Lung microvascular endothelial cell (primary cell): ENCODE measurements at places on chromosomes 11 and 22. TPM values are rescaled to one million over a fixed set of nuclear protein-coding genes. Genes with fewer than 3 reads are reported as not detected.

GRCh38 chr11:66685276-66686099 lies 7.8 kb upstream of the RBM4B start:
- DNase-seq = no peak

DNA sequence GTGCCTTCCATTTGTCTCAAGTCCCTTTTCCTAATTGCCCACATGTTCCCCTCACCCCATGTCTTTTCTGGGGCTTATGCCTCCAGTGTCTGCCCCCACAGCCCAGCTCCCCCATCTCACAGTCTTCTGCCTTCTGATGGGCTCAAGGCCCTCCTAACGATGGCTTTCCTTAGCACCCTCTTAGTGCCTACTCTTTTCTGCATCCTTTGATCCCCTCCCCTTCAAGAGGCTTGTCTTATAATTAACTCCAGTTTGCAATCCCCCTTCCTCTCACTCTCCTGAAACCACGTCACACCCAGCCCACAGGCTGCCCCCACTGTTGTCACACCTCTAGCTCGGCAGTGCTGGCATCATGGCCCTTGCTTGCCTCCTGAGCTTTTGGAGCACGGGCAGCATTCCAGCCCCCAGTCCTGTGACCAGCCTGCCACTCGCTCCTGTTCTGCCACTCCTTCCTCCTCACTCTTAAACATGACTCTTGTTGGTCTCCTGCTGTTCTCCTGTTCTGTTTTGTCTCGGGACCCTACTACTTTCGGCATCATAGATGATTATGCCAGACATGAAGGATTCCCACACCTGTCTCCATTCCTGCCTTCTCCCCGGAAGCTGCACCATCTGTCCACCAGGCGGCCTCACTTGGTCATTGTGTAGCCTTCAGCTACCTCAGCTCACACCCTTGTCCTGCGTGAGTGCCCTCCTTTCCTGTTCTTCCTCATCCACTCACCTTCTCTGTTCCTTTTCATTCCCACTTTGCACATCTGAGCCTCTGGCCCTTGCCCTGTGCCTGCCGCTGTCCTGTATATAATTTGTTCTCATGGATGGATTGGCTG lies 26.1 kb downstream of the UBE2L3 start:
- DNase-seq = peak; percentile 20

FGF19 gene
- total RNA-seq = not detected in 2 replicates

MYO7A gene
- 4.6 and 4.8 TPM in 2 replicates for total RNA-seq

DNA sequence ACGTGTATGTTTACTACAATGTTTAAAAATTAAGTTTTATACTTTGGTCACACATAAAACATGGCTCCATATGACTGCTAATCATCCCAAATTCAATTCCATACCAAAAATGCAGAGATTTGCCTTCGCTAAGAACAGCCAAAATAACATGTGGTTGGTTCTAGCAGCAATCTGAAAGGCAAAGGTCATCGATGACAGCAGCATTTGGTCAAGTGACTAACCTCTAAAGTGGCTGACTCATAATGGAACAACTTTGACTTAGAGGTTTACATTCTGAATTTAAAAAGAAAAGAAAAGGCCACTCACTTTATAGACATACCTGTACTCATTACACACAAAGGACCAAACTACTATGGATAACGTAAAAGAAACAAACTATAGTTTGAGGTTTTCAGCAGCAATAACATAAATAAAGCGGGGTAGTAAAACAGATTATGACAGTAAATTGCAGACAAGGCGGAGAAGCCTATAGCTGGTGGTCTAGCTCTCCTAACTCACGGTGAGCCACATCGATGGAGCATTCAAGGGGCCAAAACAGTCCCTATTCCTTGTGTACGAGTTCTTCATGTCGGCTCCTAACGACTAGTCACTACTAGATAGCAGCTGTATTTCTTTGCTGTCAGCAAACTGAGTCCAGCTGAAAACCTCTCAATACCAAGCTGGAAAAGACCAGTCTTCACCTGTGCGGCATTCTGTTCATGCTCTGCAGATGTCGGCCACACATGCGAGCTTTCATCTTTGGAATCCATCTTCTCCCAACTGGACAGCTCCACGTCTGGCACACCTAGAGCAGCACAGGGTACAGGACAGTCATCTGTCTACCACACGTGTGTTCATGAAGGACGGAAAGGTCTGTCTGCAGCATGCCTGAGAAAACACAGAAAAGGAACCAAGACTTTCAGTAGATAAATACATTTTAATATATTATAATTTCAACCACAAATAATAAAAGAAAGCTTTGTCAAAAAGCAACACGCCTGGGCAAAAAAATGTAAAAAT lies 42.1 kb downstream of the PRDM10 start:
- DNase-seq = peak; percentile 81

KBTBD3 gene
- 2.6 and 4.4 TPM in 2 replicates for total RNA-seq

ARHGEF17 gene
- total RNA-seq = 28.0 and 30.7 TPM in 2 replicates

- peak; percentile 56 for DNase-seq
Observed at GRCh38 chr11:126336138-126336541, 19.3 kb upstream of the ST3GAL4 start.

- DNase-seq = no peak
Observed at GRCh38 chr11:66530927-66531709, 14.7 kb downstream of the ZDHHC24 start.

DGCR6 gene
- 0.60 and 2.4 TPM in 2 replicates for total RNA-seq

DNA sequence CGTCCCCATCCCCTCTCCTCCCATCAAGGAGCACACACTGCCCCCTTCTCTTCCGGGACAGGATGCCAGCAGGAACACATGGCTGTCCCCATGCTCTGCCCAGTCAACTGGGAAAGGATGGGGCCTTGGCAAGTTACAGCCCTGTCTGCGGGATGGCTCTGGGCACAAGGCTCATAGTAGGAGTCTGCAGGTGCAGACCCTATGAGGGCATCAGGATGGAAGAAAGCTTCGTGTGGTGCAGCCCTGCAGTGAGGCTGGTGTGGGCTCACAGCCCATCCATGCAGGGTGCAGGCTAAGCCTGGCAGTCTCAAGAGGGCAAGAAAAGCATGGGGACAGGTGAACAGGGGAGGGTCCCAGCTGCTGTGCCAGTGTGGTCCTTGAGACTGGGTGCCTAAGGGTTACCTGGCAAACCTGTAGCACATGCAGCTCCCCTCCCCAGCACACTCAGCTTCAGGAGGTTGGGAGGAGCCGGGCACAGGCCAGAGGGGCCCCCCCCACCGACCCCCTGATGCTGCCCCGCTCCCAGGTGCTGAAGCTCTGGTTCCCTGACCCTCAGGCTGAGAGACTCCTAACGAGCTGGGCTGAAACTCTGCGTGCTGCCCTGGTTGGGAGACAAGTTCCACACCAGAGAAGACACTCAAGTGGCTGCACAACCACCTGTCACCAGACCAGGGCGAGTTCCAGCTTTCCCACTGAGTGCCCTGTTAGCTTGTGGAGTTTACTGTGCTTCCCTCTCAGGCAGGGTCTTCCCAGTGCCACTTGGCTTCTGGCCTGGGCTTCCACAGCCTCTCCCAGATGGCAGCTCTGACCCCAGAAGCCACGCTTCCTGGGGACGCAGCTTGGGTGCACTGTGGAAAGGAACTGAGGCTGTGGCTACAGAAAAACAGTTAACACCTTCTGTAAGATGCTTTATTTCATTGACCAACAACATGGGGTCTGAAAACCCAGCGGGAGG lies 3.3 kb upstream of the SCARF2 start:
- DNase-seq = no peak

DNA sequence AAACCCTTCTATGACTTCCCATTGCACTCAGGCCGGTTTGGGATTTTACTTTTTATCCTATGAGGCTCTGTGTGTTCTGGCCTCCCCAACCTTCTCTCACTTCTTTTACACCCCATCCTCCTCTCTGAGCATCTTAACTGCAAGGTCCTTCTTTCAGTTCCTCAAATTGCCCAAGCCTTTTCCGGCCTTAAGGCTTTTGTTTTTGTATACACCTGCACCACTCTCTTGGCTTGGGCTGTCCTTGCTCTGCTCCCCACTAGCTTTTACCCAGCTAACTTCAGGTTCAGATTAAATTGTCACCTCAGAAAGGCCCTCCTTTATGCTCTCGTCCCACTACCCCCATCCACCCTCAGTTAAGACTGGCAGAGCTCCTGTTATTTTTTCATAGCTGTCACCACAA lies 55.5 kb downstream of the FAM83F start:
- no peak for DNase-seq

DNA sequence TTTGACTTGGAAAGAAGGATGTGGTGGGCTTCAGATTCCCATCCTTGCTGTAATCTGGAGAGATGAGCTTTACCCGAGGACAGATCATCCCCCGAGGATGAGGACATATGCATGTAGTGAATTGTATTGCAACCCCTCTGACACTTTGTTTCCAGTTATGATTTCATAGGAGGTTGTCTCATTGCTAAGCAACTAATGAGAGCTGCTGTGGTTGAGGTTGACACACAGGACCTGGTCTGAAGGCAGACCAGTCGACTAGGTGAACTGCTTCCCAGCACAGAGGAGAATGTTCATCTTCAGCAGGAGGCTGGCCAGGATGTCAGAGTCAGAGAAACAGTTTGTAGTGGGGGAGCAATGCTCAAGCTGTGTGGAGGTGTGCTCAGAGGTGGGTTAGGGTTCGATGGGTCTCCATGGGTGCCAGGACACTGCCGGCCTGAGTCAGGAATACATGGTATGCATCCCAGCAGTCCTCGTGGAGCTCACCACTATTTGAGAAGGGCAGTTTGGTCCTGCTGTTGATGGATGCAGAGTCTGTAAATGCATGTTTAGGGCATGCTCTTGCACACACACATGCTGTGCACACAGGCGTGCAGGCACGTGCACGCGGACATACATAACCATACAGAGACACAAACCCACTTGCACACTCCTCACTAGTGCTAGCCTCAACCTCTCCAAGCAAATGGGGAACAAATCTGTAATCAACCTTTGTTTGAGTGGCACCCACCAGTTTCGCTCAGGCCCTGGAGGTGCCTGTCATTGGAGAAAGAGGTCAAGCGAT lies 153.7 kb downstream of the TBC1D22A start:
- DNase-seq = no peak

GSTT2B gene
- 0.65 and 4.0 TPM in 2 replicates for total RNA-seq

GRCh38 chr11:120977266-120978137 lies 46.4 kb upstream of the TBCEL start:
- no peak for DNase-seq

DNA sequence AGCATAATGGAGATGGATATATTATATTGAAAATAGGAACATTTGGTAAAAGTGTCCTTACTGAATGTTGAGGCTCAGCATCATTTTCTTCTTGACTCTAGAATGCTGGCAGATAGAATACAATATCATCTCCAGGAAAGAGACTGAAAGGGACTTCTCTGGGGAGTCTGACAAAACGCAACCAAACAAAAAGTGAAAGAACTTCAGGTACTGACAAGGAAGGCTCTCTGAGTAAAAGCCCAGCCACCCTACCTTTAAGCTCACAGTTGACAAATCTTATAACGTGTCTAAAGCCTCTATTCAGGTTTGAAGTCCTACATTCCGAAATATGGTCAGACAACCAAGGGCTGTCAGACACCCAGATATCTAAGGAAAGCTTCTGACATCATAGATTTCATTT lies 590.8 kb downstream of the SOX6 start:
- DNase-seq = no peak

FAM111A gene
- 26.4 and 52.6 TPM in 2 replicates for total RNA-seq

OR52E8 gene
- not detected in 2 replicates for total RNA-seq

GRCh38 chr22:27064386-27064785 lies 407.0 kb downstream of the MIAT start:
- no peak for DNase-seq

DNA sequence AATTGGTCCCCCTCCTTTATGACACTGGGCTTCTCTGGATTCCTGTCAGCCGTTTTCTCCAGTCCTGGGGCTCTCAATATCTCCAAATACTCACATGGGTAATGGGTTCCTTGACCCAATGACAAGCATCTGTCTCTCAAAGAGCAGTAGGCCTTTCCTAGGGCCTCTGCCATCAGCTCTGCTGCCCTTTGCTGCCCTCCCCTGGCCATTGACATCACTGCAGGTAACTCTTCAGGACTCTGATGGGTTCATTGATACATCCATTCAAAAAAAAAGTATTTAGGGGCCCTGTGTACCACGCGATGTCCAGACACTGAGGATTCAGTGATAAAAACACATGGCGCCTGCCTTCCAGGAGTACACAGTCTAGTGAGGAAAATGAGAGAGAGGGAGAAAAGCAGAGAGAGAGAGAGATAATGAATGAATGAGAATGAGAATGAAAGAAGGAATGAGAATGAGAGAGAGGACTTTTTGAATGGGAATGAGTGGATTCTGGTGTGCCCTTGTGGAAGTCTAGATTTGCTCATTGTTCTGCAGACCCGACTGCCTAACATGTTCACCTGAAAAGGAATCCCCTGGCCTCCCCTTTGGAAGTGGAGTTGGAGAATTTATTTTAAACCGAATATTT lies 42.6 kb upstream of the OLFML1 start:
- peak; percentile 65 for DNase-seq

- no peak for DNase-seq
Observed at GRCh38 chr11:64969209-64969608, 2.7 kb downstream of the MAJIN start.

DNA sequence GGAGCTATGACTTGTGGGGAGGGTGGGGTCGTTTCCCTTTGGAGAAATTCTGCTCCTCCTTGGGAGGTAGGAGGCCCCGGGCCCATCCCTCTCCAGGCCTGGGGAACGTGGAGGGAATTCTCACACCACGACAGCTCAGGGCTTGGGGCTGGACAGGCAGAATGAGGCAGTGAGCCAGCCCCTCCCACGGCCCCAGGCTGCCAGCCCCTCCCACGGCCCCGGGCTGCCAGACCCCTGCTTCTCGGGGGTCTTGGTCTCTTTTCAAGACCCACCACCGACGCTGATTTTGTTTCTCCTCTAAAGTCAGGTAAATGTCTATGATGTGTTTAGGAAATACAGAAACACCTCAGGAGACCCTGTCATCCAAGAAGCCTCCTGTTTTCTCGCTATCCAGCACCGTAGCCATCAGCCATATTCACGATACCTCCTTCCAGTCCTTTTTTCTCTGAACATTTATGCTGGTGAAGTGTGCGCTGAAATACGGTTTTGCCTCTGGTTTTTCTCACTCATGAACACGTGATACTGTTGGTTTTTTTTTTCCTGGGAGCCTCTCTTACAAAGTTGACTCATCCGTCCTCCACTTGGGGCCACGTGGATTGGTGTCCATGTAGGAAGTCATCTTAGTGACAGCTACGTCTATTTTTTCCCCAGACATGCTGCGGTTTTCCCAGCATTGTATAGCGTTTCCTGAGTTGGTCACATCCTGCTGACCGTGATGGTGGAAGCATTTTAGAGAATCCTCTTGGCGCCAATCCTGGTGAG lies 1219.6 kb downstream of the BRD1 start:
- DNase-seq = peak; percentile 40

ACR gene
- total RNA-seq = under 0.01 and 0.20 TPM in 2 replicates

DNA sequence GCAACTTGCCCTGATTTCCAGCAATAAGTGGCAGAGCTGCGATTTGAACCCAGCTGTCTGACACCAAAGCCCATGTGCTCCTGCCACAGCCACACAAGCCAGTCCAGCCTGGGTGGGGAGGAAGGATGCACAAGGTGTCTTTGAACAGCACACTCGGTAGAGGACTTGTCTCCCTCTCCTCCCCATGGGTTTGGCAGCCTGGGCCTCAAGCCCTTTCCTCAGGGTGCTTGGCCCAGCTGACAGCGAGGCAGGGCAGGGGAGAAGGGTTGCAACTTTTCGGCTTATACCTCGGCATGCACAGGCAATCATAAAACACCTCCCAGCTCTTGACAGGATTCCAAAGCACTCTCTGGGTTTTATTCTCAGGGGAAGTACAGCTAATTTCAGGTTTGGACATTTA lies 19.3 kb downstream of the ASPHD2 start:
- no peak for DNase-seq

KRTAP5-7 gene
- not detected in 2 replicates for total RNA-seq
